ENCODE measurements at places on chromosomes 12 and 14. TPM values are rescaled to one million over a fixed set of nuclear protein-coding genes. Genes with fewer than 3 reads are reported as not detected.

- no peak for DNase-seq
Measured at GRCh38 chr12:115943630-115944391, 333.7 kb downstream of the MED13L start.

- no peak for DNase-seq
Measured at GRCh38 chr12:66189889-66190288, 875 bp downstream of the IRAK3 start.

GRCh38 chr14:26935733-26936132 lies 337.9 kb upstream of the NOVA1 start:
- no peak for DNase-seq

GRCh38 chr12:24754690-24755638 lies 193.9 kb downstream of the BCAT1 start:
- no peak for DNase-seq

DNA sequence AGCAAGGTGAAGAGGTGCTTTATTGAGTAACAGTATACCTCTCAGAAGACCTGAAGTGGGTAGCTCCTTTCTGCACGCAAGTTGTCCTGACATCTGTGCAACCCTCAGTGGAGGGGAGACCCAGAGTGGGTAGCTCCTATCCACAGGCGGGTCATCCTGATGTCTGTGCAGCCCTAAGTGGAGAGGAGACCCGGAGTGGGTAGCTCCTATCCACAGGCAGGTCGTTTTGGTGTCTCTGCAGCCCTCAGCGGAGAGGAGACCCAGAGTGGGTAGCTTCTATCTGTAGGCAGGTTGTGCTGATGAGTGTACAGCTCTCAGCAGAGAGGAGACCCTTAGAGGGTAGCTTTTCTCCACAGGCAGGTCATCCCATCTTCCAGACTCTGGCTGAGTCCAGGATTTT lies 45.1 kb upstream of the PRPF39 start:
- no peak for DNase-seq

DNA sequence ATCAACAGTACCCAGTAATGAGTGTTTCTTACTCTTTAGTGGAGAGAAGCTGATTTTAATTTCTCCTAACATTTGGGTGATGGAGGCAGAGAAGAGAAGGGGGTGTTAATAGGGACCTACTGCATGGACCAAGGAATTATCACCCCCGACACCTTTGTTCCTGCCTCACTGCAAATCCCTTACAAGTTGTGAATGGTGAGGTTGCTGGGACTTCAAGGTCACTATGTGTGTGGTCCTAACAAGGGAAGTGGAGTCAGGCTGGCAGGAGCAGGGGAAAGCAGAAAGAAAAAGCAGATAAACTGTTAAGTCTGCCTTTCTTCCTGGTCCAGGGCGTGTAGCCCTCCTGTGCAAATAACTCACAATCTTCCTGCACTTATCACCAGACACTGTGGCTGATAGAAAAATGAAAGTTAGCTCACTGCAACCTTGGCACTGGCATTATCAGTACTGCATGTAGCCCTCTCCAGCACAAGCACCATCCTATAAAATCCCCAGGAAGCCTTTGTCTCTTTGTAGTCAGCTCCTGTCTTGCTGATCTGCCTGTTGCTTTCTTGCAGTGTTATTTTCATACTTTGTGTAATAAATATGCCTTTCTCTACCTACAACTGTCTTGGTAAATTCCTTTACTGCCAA lies 112.3 kb upstream of the DNM1L start:
- no peak for DNase-seq

GRCh38 chr14:59566725-59567124 lies 9.9 kb downstream of the CCDC175 start:
- no peak for DNase-seq

DNA sequence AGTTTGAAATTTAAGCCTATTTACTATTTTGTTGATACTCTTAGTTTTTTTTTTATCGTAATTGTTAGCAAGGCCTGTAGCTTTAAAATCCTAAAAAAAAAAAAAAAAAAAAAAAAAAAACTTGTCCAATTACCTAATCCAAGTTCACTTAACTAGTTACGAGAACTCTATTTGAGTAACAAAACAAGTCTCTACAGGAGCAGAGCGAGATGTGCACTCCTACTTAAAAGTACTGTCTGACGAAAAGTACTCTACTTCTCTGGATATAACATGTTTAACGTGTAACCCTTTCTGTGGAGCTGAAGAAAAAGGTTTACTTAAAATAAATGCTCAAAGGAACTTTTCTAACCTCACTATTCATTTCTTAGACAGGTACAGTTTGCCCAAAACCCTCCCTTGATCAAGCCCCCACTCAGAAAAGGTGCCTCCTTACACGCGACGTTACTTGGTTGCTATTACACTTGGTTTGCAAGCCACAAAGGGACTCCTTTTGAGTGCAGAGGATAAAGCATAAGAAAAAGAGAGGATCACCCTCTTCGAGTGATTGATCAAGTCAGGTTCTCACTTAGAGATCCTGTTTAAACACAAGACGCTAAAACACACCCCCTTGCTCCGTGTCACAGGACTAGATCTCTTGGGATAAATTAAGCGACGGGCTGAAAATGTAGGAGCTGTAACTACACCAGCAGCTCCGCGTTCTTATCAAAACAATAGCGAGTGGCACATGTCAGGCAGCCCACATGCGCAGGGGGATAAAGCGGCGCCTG lies 2.2 kb downstream of the BAZ1A start:
- DNase-seq = peak; percentile 35

DNA sequence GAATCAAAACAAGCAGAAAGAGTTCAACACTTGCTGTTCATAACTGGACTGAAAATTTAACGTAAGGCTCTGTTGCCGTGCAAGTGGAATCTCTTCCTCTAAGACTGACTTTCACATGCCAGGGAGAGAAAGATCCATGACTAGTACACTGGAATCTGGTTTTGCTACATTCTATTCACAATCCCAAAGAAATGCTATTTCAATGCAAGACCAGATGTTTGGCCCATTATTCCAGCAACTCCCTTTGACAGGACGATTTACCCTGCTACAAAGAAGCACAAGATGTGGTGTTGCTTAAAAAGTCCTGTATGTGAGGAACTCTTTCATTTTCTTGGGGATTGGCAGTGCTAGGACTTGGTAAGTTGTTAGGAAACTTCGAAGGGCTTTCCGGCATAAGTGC lies 17.4 kb downstream of the RFC5 start:
- DNase-seq = no peak

PPP1R12A gene
- total RNA-seq = 80.4 TPM

DNA sequence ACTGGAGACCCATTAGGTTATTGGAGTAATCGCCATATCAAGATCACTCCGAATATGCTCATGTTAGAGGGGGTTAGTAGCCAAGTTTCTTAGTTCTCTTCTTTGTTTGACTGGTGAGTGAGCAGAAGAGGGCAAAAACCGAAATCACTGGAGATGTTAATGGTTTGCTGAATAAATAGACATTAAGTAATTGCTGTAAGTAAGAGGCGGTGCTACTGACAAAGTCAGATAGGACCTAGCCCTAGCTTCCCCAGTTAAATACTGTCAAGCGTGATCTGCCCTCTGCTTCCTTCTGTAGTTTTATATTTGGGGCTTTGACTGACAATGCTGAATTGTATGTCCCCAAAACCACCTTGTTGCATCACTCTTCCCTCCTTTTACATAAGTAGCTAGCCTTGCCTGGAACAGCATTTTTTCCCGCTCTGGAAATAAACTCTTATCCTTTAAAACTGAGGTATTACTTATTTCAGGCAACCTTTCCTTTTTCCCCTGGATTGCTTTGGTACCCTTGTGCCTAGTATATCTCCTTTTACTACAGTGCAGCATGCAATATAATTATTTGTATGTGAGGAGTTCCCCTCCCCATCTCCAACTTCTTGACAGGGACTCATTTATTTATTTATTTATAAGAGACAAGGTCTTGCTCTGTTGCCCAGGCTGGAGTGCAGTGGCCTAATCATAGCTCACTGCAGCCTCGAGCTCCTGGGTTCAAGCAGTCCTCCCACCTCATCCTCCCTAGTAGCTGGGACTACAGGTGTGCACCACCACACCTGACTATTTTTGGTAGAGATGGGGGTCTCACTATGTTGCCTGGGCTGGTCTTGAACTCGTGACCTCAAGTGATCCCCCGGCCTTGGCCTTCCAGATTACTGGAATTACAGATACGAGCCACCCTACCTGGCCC lies 1.4 kb downstream of the SNRPF start:
- no peak for DNase-seq

GLI1 gene
- total RNA-seq = 0.75 TPM

CLEC2A gene
- total RNA-seq = not detected

KRT3 gene
- not detected for total RNA-seq

DRAM1 gene
- total RNA-seq = 9.7 TPM

ACOT6 gene
- total RNA-seq = not detected

DNA sequence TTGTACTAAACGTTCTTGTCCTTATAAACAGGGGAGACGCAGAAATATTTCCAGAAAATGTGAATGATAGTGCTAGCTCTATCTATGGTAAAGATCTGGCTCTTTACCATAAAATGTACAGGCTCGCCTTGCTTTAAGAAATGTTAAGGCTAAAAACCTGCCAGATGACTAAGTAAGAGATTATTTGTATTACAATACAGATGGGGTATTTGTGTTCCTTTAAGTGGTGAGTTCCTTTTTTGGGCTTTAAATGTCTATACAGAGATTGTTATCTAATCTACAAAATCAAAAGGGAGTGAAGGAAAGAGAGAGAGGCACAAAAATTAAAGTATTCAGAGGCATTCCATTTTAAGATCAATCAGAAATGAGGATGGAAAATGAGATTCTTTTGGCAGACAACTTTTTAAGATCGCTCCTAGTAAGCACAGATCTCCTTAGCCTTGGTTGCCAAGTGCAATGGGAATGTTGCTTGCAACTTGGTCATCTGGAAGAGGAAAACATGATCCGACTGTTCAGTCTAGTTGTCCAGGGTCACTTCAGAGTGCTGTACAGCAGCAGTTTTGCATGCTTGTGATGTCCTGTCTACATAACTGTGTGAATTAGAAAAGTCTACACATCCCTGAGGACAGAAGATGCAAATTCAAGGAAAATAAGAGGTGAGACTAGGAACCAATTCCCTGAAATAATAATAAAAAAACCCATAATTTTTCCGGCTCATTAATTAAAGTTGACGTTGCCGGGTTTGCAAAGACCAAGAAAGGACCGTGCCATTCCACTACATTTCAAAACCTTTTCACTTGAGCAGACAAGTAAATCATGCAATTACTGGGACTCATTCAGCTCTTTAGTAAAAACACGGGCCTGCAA lies 380.8 kb downstream of the EGLN3 start:
- no peak for DNase-seq

GRCh38 chr14:95386536-95387095 lies 66.9 kb upstream of the CLMN start:
- no peak for DNase-seq

DNA sequence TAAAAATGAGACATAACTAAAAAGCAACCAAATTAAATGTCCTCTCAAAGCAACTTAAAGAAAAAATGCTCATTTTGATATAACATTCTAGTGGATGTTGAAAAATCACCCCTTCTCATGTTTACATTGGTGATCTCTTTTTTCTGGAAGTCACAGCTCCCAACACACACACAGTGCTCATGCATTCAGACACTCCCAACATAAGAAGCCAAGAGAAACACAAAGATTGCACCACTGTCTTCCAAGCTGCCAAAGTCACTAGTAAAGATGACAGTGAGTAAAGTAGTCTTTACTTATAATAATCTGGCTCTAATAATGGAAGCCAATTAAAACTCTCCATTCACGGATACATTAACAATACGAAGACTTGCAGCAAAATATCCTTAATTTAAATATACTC lies 218.4 kb downstream of the NTF3 start:
- no peak for DNase-seq

DNA sequence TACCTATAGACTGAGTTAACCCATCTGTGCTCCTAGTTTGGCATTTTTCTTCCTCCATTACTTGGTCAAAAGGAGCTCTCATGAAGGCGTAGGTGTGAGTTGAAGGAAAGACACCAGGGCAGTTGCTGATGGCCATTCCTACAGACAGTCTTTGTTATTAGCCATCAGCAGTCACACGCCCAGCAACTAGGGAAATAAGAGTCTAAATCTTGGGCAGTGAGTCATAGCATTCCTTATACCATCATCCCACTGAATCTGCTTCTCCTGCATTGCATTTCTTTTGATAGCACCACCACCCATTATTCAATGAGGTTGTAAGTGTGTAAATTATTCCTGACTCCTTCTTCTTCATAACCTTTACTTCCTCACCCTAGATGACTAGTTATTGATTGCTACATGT lies 150.9 kb upstream of the IGF1 start:
- DNase-seq = no peak

CLEC4D gene
- total RNA-seq = not detected

DNA sequence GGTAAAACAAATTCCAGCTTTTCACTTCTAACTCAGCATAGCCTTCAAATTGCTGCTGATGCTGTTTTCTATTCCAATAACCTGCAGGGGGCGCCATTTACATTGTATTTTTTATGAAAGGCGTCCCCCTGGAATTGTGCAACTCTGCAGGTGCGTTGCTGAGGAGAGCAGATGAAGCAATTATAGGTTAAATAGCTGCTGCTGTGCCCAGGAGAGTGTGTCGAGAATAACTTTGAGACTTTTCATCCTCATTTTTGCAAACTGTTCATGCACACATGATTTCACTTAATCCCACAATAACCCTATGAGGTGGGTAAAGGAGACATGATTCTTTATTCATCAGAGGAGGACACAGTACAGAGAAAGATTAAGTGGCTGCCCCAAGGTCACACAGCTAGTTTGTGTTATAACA lies 75.7 kb downstream of the MYRFL start:
- peak; percentile 64 for DNase-seq

DNA sequence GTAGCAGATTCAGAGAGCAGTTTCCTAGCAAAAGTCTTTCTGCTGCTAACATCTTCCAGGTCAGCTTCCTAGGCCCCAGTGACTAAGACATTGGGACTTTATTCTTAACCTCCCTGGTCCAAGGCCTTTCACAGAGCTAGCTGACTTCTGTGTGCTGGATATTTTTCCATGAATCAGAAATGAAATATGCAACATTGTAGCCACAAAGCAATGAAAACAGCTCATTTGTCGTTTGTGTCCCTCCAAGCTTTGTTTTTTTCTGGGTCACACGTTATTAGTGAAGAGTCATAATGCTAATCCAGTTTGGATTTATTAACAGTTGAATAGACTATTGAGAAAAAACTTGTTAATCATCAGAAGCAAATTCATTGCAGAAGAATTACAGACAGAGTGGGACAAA lies 82.4 kb downstream of the ARF6 start:
- DNase-seq = no peak

AKAP3 gene
- total RNA-seq = 2.8 TPM

GRIN2B gene
- not detected for total RNA-seq

DNA sequence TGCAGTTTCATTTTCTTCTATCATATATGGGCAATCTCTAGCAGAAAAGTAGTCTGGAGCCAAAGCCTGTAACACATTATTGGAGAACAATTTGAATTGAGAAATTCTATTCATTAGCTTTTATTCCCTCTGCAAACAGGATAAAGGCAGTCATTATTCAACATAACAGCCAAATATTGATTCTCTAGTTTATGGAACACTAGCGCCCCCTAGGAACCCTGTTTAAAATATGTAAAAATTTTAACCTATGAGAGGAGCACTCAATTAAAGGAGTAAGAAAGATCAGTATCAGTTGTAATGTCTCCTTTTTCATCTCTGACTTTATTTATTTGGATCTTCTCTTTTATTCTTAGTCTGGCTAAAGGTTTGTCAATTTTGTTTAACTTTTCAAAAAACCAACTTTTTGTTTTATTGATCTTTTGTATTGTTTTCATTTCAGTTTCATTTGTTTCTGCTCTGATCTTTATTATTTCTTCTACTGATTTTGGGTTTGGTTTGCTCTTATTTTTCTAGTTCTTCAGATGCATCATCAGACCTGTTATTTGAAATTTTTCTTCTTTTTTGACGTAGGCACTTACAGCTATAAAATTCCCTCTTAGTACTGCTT lies 4.8 kb upstream of the LMNTD1 start:
- no peak for DNase-seq
